ENCODE measurements at places on chromosomes 7 and 10.

DNA sequence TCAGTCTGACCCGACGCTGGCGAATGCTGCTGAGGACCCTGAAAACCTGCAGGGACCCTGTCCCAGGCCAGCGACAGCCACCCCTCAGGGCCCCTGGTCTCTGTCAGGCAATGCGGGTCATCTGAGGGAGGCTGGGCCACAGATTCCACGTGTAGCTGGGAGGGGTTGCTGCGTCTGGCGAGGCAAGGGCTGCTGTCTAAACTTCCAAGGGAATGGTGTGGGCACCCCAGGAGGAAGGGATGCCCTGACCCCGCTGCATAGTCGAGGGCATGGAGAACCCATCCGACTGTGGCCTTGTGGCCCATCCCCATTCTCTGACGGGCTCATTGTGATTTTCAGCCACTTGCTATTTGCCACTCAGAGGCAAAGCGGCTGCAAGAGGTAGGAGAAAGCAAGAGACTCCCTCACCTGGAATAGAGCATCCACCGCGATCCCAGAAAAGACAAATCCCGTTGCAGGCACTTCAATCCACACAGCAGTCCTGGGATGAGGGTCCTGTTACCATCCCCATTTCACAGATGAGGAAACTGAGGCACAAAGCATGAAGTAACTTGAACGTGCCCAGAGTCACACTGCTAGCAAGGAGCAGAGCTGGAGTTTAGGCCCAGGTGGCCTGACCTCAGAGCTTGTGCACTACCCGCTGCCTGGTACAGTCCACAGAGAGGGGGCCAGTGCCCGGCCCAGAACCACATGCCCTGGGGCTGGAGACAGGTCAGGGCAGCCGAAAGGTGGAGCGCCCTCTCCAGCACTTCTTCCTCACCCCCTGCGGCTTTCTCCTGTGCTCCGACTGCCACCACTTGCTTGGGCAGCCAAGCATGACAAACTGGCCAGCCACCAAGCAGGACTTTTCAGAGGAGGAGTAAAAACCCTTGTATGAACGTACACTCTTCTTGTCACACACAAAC, 163.8 kb upstream of the KLF14 start:
- DNase-seq = peak; percentile 81

GRCh38 chr10:110212119-110213006, 5.0 kb downstream of the MXI1 start:
- DNase-seq = no peak

DNA sequence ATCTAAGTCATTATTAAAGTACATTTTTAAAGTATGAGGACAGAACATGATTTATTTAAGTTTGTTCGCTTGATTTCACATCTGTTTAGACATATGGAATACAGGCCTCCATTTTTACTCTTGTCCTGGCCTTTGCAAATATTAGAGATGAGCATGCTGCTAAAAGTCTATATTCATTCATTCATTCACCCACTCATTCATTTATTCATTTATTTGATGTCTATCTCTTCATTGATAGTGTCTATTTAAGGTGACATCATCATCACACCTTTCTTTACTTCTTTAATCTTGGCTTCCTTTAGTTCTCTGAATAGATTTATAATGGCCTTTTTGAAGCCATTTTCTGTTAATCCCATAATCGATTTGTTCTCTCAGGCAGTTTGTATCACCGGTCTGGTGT, 68.0 kb downstream of the THNSL1 start:
- no peak for DNase-seq

GRCh38 chr7:45524445-45524844, 49.7 kb upstream of the ADCY1 start:
- no peak for DNase-seq

GRCh38 chr10:86981716-86982115, 13.4 kb downstream of the ADIRF start:
- no peak for DNase-seq

- peak; percentile 25 for DNase-seq
These were observed 25.8 kb downstream of the ACTA2 start for GRCh38 chr10:88926566-88927415.

- DNase-seq = no peak
These were observed 19.2 kb upstream of the ATOH7 start for GRCh38 chr10:68251151-68251550.
